ENCODE measurements at places on chromosomes 7 and 10. TPM values are rescaled to one million over a fixed set of nuclear protein-coding genes. Genes with fewer than 3 reads are reported as not detected.

GRCh38 chr10:17841050-17841449 lies 31.9 kb downstream of the MRC1 start:
- DNase-seq, result no peak

The ZNF33B gene
- 15.7 TPM for total RNA-seq

- DNase-seq, result no peak
Measured at GRCh38 chr10:13627459-13628310, 40.9 kb downstream of the PRPF18 start.

GRCh38 chr10:125060826-125061556 lies 99.4 kb downstream of the CTBP2 start:
- peak; percentile 82 for DNase-seq

The HOXA3 gene
- 18.8 TPM for total RNA-seq

- no peak for DNase-seq
Measured at GRCh38 chr10:124609698-124610097, 134.5 kb downstream of the FAM53B start.

- no peak for DNase-seq
Measured at GRCh38 chr7:159093351-159093971, 51.2 kb downstream of the VIPR2 start.

DNA sequence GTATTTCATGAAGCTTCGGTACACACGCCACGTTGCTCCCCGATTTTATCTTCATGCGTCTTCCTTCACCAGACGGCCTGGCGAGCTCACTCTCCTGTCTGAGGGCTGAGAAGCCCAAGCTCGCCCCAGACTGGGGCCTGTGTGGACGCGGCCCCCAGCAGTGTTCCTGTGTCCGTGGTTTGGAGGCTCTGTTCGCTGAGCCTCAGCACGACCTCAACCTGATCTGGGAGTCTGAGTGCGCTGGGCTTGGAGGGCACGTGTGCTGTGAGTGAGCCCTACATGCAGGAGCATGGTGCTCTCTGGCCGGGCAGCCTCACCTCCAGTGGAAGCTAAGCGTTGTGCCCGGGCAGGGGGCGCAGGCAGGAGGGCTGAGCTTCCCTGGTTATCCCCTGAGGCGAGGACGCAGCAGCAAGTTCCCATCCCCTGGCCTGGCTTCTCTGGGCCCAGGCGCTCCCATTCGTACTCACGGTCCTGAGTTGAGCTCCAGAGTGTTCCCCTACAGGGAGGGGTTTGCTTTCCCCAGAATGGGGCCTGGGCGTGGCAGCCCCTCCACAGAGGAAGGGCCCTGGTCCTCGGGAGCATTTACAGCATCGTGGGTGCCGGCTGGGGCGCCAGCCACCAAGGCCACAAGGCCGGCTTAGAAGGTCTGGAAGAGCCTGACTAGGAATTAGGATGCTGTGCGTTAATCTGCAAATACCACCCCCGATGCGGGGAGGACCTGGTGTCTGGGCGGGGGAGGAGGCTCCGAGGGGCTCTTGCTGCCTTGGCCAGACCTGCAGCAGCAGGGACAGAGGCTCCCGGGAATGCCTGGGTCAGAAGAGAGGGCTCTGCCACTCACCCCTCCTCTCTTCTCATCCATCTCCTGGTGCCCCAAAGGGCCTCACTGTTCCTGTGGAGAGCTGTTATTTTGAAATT lies 400.6 kb downstream of the DNAJB6 start:
- DNase-seq, result no peak

DNA sequence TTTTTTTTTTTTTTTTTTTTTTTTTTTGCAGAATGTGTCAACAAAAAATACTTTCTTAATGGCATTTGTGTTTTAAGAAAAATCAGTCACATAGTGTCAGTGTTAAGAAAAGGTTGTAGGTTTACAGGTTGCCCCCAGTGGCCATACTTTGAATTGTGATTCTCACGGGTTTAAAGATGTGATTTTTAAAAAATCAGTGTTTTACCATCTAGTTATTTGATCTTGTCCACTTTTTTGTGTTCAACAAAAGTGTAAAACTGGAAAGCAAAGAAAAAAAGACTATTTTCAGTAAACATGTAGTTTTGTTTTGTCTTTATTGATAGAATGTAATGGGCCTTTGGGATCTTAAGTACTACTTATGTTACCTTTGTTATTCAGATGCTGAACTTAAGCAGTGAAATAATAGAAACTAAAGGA lies 25.7 kb downstream of the SUV39H2 start:
- peak; percentile 23 for DNase-seq

DNA sequence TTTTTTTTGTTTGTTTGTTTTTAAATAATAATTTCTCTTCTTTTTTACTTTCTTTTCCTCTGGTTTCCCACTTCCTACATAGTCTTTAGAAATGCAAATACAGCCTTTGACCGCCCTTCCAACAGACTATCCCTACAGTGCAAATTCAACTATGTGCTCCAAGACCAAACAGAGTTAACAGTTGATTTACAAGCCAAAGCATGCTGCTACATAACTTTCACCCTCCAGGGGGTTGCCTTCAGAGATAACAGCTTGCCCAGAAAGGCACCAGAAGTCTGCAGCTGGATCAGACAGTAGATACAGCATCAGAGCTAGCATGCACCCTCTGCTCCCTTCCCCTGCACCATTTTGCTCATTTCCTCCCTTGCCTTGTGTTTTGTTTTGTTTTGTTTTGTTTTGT lies 539.0 kb downstream of the ZWINT start:
- DNase-seq, result no peak

DNA sequence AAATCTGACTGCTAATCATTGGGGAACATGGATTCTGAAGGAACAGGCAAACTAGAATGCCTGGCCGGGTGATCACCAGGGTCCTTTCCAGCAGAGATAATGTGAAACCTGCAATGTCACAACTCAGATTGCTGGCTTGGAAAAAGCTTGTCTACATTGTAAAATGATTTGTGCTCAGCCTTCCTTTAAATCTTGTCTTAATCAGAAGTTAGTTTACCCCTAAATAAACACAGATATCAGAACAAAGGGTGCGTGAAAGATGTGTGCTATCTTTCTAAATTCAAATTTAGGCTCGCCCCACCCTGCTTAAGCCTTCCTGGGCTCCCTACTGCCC lies 26.3 kb downstream of the COBL start:
- no peak for DNase-seq

The PRPS1L1 gene
- not detected for total RNA-seq

The CALML3 gene
- not detected for total RNA-seq

GRCh38 chr7:113636727-113637421 lies 281.9 kb downstream of the PPP1R3A start:
- no peak for DNase-seq

GRCh38 chr10:59553162-59553900 lies 156.3 kb downstream of the SLC16A9 start:
- no peak for DNase-seq

The CTAGE4 gene
- total RNA-seq, result 2.5 TPM
